Activated naive CD8-positive, alpha-beta T cell treated with anti-CD3 and anti-CD28 coated beads, Interleukin-2, amount 50 U/mL, for 16 hours (primary cell): ENCODE measurements at places on chromosomes 2 and 18.

- DNase-seq: no peak
These were observed 92.6 kb downstream of the LDLRAD4 start for GRCh38 chr18:13311193-13311592.

DNA sequence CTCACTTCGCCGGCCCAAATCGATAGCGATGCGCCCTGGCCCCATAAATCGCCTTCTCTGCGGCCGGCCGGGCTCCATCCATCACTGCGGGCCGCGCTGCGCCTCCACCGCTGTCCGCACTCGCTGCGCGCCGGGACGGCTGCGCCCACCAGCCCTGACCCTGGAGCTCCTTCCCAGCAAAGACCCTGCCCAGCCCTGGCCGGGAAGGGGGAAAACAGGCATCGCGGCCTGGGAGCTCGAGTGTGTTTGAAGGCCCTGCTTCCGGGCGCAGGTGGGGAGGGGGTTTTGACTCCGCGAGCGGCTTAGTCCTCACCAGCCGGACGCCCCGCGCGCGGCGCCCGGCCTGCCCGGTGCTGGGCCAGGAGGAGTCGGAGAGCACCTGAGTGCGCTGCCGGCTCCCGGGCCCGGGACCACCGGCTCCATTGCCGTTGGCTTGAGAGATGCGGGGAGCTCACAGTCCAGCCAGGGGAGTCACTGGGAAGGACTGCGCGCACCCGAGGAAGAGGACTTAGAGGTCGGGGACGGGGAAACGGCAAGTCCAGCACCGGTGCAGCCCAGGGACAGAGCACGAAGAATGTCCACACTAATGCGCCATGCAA lies 1.1 kb downstream of the PAX8 start:
- DNase-seq: no peak

GRCh38 chr2:48849770-48850169 lies 94.2 kb upstream of the LHCGR start:
- DNase-seq: no peak

GRCh38 chr2:15074751-15075700 lies 442.5 kb downstream of the LRATD1 start:
- no peak for DNase-seq

DNA sequence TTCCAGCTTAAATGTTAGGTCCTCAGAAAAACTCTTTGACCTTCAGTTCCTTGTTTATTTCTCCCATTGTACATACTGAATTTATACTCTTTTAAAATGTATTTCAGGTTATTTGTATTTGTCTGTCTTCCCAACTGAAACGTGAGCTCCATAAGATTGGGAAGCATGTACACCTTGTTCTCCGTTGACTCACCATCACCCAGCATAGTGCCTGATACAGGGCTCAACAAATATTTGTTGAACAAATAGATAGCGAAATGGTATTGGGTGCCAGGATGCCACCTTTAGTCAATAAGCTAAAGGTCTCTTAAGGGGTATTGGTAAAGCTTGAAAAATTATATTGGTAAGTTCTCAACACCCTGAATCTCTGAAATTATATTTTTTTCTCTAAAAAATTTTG lies 1841.3 kb upstream of the CELF4 start:
- DNase-seq: no peak

DNA sequence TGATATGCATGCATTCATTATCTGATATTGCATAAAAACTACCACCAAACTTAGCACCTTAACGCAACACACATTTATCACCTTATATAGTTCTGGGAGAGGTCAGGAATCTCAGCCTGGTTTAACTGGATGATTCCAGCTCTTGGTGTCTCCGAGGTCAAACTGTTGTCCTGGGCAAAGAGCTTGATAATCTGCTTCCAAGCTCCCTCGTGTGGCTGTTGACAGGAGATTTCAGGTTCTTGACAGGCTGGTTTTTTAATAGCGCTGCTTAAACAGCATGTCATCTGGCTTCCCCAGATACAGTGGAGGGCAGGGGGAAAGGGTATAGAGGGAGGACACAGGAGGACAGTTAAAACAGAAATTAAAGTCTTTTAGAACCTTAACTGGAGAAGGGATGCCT lies 785.0 kb downstream of the CNTNAP5 start:
- DNase-seq: no peak

DNA sequence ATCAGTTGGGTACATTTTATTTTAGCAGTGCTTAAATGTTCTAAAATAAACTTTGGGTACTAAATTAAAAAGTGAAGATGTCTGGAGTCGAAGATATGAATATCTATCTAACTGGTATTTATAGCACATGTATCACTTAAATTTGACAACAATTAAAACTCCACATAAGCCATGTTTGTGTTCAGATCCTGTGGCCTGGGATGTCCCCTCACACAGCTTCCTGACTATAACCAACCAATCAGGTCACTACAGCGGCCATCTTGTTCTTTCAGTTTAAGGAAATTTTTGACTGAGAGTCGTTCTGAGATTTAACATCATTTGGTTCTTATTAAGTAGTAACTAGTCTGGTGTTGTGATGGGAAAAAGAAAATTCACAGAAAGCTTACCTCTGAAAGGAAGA lies 170.7 kb upstream of the NRP2 start:
- no peak for DNase-seq

DNA sequence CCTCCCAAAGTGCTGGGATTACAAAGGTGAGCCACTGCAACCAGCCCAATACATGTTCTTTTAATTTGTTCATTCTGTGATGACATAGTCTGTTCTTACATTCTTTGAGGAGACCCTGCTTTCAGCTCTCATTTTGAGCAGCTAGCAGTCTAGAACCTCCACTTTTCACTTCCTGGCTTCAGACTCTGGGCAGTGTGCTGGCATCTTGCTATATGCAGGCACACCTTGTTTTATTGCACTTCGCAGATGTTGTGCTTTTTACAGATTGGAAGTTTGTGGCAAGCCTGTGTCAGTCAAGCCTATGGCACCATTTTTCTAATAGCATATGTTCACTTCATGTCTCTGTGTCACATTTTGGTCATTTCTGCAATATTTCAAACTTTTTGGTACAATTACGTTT lies 72.4 kb downstream of the PRKCE start:
- no peak for DNase-seq

- DNase-seq: no peak
These were observed 25.1 kb upstream of the ME2 start for GRCh38 chr18:50853863-50854271.

DNA sequence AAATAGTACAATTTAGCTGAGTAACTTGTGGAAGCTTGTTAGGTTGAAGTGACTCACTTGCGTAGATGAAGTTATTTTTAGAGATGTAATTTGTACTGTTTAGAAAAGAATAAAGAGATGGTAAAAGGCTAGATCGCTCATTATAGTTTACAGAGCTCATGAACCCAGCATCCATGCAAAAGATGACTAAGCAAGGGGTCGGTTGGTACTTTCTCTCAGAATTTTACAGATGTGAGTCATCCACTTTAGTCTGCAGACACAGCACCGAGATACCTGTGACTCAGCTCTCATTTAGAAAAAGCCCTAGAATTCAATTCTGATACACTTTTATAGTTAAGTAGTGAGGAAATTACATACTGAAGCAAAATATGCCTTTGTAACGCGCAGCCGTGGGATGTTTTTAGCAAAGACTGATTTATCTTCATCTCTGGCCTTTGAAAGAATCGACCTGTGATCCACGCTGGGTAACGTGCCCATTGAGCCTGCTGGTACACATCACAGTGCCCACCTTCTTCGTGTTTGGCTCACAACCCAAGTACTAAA lies 116.5 kb upstream of the FOSL2 start:
- DNase-seq: no peak

DNA sequence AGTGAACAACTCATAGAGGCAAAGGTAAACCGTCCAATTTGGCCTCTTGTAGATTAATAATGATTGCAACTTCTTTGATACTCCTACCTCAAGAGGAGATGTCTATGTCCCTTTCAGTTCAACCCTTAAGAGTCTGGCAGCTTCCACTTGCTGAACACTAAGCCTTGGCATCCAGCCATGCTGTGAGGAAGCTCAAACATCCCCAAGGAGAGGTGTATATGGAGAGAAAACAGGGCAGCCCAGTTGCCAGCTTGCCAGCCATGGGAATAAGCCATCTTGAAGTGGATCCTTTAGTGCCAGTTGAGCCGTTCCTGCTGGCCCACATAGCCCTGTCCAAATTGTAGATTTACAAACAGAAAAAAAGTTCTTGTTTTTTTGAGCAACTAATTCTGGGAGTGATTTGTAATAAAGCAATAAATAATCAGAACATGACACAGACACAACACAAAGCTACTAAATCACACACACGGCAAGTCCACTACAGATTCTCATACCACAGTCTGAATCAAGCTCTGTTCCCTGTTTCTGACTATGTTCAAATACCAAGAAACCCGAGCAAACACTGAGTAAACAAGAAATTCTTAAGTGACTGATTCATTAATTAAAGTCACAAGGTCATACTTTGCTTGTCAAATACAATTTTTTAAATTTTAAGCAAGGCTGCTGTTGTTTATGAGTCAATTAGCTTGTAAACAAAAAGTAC lies 96.1 kb downstream of the PID1 start:
- no peak for DNase-seq
